ENCODE measurements at places on chromosomes 3 and 15. TPM values are rescaled to one million over a fixed set of nuclear protein-coding genes. Genes with fewer than 3 reads are reported as not detected.

DNA sequence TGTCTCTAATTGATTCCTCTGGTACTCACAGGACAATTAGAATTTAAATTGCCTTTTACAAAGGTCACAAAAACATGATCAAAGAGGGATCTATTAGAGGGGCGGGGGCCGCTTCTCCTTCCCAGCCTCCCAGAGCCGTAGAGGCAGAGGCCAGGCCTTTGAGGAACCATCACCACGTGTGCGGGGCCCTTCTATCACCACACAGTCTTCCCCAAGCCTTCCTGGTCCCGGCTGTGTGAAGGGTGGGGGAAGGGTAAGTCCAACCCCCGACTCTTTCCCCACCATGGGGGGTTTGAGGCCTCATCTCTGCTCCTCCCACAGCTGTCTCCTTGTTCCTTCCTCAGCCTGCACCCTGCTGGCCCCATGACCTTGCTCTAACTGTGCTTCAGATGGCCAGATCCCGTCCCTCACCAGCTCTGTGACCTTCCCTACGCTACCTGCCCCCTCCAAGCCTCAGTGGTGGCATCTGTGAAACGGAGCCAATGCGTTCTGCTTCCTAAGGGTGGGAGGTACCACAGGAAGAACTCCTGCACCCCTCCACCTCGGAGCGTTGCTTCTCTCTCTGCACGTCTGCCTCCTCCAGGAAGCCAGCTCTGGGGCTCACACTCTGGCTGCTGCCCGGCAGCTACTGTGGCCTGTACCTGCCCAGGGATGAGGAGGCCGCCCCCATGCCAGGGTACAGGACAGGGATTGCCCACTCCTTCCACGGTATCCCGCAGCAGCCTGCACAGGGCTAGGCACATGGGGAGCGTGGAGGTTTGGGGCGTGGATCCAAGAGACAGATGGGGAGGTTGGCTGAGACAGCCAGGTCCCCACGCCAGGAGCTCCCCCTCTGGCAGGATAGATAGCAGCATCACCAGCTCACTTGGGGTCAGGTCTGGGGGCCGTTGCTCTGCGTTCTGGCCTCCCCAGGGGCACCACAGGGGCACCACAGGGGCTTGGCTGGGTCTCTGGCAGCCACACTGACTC lies 83.8 kb downstream of the LINGO1 start:
- DNase-seq: no peak

GRCh38 chr3:134363381-134363755 lies 10.9 kb downstream of the AMOTL2 start:
- DNase-seq: no peak

DNA sequence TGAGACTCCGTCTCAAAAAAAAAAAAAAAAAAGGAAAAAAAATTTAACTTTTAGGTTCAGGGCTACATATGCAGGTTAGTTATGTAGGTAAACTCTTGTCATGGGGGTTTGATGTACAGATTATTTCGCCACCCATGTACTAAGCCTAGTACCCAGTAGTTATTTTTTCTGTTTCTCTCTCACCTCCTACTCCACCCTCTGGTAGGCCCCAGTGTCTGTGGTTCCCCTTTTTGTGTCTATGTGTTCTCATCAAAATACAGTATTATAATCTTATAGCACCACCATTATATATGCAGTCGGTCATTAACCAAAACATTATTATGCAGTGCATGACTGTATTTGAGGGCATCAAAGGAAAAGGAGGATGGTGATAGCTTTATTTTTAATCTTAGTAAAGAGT lies 47.3 kb downstream of the CHP1 start:
- no peak for DNase-seq

GRCh38 chr3:106758459-106758858 lies 618.8 kb upstream of the CCDC54 start:
- no peak for DNase-seq

- DNase-seq: no peak
These were observed 11.7 kb upstream of the SEMA3B start for GRCh38 chr3:50256978-50257890.

- no peak for DNase-seq
These were observed 12.1 kb upstream of the VPS39 start for GRCh38 chr15:42220216-42220615.

DNA sequence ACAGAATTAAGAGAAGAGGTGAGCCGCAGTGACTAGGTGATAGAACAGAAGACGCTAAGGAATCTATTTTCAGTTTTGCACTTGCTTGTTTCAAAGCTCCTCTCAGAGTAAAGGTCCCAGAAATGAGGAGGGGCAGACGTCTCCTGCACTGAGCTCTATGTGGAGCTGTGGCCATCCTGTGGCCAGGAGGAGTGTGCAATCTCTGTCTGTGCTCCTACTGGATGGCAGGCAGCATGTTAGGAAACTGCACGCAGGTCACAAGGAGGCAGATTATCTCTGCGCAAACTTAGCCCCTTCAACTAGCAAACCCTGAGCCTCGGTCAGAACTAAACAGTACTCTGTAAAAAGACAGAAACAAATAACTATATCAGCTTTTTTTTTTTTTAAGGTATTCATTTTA lies 31.1 kb upstream of the PPIB start:
- no peak for DNase-seq

GRCh38 chr15:68232937-68233336 lies 3.4 kb upstream of the CLN6 start:
- DNase-seq: no peak

- DNase-seq: no peak
These were observed 34.0 kb upstream of the PCSK6 start for GRCh38 chr15:101523560-101523940.

GRCh38 chr3:176937541-176937940 lies 259.7 kb downstream of the TBL1XR1 start:
- DNase-seq: no peak

DNA sequence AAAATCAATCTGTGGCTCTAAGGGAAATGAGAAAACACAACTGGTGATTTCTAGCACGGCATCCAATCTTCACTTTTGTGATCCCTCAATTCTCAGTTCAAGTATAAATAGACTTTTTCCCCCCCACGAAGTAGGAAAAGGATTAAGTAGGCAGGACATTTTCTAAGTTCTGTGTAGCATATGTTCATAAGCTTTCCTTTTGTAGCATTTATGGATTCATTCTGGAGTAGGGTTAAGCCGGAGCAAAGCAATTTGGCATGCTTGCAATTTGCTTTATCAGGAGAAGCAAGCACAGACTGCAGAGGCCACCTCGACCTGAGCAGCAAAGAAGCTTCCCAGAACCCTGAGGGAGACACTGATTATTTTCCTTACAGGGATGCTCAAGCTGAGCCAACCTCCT lies 66.3 kb downstream of the FHIT start:
- DNase-seq: no peak

- DNase-seq: no peak
These were observed 31.3 kb upstream of the FURIN start for GRCh38 chr15:90837094-90837493.

GRCh38 chr3:18634461-18634860 lies 209.3 kb upstream of the SATB1 start:
- DNase-seq: no peak

DNA sequence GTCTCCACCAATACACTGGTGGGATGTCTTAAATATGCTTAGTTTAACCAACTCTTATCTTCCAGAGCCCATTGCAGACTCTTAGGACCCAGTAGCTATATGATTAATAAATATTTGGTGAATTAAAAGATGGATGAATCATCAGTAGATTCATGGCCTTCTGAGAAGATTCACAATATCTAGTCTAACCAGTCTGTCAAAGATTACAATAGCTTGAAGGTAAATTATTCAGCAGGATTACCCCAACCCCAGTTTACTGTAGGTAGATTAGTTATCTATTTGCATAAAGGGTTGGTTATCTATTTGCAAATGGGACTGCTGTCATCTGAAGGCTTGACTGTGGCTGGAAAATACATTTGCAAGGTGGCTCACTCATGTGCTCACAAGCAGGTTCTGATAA lies 239.4 kb upstream of the THRB start:
- no peak for DNase-seq

GRCh38 chr3:35067750-35068149 lies 571.6 kb upstream of the ARPP21 start:
- DNase-seq: no peak

- no peak for DNase-seq
These were observed 46.1 kb downstream of the KBTBD12 start for GRCh38 chr3:127961124-127961523.

GRCh38 chr3:101954361-101954760 lies 105.0 kb downstream of the NFKBIZ start:
- DNase-seq: no peak

GRCh38 chr3:138397983-138398382 lies 36.4 kb upstream of the ESYT3 start:
- no peak for DNase-seq

GRCh38 chr3:48662753-48663488 lies at the start of gene CELSR3:
CELSR3 (minus strand) TSS chr3:48662886; CDS start chr3:48662634, 252 bp downstream.
- peak; percentile 57 for DNase-seq

DNA sequence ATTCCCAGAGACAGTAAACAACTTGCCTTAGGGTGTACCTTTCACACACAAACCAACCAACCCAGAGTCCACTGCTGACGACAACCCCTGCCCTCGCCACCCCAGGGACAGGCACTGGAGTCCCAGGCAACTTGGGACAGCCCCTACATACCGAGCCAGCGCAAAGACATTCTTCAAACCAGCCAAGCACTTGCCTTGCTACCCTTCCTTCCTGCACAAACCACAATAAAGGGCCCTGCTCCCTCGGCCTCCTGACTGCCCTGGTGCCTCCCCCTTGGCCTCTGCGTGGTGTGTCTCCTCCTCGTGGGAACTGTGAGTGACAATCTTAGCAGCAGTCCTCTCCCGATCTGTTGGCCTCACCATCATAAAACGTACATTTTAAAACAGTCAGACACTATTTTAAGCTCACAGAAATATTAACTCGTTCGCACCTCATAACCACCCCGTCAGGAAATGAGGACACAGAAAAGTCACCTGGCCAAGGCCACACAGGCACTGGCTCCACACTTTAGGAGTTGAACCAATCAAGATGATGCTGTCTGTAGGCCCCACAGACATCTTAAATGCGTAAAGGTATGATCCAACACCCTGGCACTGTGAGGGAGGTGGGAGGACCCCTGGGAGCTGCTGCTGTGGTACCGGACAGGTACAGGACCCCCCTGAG lies 113.8 kb downstream of the ADCY5 start:
- no peak for DNase-seq

DNA sequence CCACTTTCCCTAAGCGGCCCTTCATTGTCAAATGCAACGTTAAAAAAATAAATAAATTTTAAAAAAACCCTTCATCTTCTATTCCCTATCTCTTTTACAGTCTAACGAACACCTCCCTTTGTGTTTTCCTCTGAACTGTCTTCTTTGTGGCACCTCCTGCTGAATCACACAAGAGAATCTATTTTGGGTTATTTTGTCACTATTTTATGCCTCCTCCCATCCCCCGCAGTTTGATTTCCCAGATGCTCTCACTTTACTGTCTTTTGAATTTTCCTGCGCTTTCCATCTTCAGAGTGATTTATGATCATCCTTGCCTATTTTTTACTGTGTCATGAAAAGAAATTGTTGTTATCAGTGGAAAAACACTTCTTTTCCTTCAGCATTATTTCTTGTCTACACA lies 32.5 kb downstream of the RYR3 start:
- DNase-seq: no peak

DNA sequence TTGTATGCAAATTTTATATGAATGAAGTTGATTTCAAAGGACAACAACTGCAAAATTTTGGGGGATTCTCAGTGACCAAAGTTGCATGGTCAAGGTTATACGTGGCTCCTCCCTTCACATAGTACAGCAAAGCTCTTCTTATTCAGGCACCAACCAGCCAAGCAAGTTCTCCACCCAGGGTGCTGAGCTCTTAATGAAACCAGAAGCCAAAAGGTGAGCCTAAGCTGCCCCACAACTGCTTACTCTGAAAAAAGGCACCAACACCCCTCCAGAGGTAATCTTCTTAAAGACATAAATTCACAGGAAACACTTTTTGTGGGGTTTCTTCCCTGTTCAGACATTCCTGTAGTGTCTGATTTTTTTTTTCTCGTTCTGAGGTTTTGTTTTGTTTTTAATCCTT lies 106.1 kb upstream of the GMNC start:
- DNase-seq: no peak

DNA sequence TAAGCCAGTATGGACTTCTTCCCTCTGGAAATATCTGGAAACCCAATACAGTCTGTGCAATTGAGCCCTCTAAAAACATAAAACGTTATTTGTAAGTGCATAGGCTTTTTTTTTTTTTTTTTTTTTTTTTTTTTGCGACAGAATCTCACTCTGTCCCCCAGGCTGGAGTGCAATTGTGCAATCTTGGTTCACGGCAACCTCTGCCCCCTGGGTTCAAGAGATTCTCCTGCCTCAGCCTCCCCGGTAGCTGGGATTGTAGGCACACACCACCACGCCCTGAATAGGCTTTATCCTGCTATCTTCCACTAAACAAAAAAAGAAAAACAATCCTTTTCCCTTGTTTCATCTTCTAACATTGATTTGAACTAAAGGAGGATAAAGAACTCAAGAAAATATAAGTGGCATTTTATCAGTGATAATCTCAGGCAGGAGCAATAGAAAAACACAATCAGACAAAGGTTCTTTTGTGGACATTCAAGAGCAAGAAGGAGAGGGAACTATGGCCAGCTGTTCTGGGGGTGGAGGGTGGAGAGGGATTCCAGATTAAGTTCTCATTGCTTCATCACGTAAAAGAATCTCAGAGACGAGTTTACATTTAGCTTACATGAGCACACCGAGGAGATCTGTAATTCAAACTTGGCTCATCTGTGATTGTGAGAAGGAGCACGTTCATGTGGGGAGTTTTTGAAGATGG lies 68.6 kb downstream of the ITGB5 start:
- no peak for DNase-seq

DNA sequence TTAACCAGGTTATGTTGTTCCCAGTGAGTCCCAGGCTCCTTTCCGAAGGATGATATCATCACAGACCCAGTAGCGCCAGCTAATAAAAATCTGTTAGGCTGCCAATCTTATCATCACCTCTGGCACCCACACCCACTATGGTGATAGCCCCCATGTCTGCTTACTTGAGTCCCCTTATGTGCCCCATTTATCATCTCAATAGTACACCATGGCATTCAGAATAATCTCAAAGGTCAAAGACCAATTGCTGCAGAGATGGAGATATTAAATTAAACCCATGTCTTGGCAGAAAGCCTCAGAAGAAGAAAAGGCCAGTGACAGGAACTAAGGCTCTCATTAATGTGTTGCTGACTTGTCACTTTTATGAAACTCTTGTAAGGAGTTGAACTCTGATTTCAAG lies 32.8 kb downstream of the CPNE4 start:
- DNase-seq: no peak

- DNase-seq: no peak
These were observed 925.9 kb downstream of the IGSF11 start for GRCh38 chr3:118108769-118109168.

GRCh38 chr15:67242708-67243111 lies 11.8 kb downstream of the AAGAB start:
- no peak for DNase-seq

- no peak for DNase-seq
These were observed 46.3 kb upstream of the INSYN1 start for GRCh38 chr15:73799466-73799865.

GRCh38 chr15:91472316-91472756 lies 372.3 kb downstream of the SV2B start:
- DNase-seq: no peak

Gene CHST2
- polyA plus RNA-seq: 33.0 TPM

Gene MESP2
- polyA plus RNA-seq: 0.42 TPM

Gene CTDSPL
- polyA plus RNA-seq: 105 TPM

Gene CD80
- polyA plus RNA-seq: 0.24 TPM

Gene GOLGA6C
- polyA plus RNA-seq: not detected

Gene CHL1
- polyA plus RNA-seq: 14.2 TPM

Gene SLC27A2
- 43.2 TPM for polyA plus RNA-seq

Gene LMAN1L
- polyA plus RNA-seq: not detected

Gene RASL12
- 6.1 TPM for polyA plus RNA-seq
